Fibroblast of skin of right biceps (primary cell): ENCODE measurements at places on chromosomes 7 and 10.

GRCh38 chr7:22666732-22667131 is 60.3 kb upstream of the IL6 start:
- DNase-seq = peak; percentile 77

DNA sequence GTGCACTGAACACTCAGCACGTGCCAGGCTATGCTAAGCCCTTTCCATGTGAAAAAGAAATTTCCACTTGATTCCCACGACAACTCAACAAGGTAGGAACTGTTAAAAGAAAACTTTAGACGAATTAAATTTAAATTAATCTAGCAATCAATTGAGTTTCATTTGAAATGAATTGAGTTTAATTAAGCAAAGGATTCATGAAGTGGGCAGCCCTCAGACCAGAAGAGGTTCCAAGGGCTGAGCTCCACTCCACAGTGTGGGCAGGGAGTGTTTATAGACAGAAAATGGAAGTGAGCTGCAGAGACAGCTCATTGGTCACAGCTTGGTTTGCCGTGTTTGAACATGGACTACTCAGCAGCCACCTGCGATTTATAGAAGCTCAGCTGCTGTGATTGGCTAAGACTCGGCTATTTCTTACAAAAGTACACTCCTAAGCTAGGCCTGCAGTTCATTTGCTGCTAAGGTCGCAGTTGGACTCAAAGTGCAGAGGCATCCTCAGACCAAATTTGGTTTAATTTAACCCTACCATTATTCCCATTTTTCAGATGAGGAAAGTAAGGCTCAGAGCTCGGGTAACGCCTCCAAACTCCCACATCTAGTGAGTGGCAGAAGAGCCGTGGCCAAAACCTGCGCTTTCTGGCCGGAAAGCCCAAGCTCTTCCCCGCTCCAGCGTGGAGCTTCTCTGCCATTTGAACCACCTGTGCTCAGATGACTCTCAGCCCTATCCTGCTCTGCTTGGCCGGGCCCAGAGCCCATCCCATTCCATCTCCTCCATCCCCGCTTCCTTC is 24.9 kb downstream of the CALML3 start:
- DNase-seq = no peak

GRCh38 chr10:110864662-110865140 is 7.0 kb upstream of the PDCD4 start:
- no peak for DNase-seq

GRCh38 chr10:20065814-20066213 is 249.6 kb downstream of the PLXDC2 start:
- no peak for DNase-seq

GRCh38 chr7:66930341-66930740 is 9.3 kb downstream of the TMEM248 start:
- DNase-seq = peak; percentile 26

DNA sequence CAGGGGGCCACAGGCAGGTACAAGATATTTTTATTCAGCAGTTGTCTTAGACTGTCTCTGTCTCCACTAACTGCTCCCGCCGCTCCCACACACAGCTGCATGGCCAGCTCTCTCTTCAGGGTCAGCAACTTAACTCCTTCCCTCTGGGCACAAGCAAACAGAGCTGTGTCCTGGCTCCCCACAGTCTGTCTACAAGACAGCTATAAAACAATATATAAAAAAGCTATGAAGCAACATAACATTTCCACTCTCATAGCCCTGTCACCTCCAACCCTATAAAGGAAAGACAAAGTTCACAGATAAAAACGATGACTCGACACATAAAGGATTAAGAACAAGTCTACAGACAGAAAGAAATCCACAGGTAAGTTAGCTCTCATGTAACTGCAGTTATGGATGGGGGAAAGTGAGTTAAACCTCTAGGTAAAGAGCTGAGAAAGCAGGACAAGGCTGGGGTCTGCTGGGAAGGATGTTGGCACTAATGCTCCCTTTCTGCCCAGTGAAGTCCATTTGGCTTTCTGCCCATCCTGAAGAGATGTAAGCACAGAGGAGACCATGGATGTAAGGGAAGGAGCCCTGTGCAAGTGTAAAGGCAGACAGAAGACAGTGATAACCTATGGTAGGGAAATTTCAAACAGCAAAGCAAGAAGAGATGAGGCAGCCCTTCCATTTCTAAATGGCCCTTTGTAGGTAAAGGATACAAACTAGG is 27.0 kb downstream of the RAPGEF5 start:
- DNase-seq = no peak

DNA sequence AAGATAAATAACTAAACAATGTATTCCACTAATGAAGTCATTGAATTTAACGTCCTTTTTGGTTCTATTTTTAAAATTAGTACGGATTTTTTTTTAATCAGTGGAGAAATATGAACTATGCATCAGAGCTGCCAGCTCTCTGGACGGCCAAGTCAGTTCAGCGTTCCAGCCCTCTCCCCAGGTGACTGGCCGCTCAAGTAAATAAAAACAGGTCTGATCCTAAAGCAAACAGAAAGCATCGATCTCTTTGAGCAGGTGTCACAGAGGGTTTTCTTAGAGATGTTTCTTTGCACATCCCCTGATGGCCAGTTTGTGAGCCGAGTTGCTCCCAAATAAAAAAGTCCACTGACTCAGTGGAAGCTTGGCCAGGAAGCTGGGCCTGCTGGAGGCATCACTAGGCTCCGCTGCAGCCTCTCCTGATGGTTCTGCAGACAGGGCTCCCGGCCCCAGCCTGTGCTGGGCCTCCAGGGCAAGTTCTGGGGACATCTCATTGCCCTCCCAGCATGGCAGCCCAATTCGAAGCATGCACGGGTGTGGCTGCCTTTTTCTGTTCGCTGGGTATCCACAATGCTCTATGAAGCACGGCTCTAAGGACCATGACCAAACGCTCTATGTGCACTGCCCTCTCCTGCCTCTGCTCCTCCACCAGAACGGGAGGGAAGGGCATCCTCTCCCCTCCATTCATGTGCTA is 74.7 kb upstream of the PPP2R2D start:
- no peak for DNase-seq

GRCh38 chr10:62048919-62049623 is 147.6 kb downstream of the ARID5B start:
- peak; percentile 98 for DNase-seq

DNA sequence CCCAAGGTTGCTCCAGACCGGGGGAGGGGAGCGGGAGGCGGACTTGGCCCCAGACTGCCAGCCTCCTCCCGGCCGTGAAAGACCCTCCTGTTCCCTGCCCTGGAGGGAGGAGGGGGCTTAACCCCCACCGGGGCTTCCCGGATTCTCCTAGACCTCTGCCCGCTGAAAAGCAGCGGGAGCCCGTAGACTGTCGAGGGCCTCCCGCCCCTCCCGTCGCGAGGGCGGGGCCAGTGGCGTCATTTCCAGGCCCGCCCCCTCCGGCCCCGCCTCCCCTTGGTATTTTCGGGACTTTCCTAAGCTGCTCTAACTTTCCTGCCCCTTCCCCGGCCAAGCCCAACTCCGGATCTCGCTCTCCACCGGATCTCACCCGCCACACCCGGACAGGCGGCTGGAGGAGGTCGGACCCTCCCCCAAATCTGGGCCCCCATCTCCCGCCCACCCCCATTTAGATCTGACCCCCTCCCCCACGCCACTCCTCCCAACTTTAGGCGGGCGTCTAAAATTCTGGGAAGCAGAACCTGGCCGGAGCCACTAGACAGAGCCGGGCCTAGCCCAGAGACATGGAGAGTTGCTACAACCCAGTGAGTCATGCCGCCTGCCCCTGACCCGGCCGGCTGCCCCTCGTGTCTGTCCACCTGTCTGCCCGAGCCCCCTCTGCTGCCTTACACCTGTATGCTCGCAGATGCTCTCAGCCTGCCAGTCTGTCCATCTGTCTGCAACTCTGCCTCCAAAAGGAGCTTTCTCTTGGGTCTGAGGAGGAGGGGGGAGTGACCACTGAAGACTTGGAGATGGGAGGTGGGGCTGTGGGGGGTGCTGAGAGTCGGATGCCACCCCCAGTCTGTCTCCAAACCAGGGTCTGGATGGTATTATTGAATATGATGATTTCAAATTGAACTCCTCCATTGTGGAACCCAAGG is at the start of gene NFKB2:
TSS of gene NFKB2 (plus strand) at position 306 of the 917 bp plus-strand sequence. CDS start at position 561, 255 bp downstream.
- DNase-seq = peak; percentile 83
